Smooth muscle cell of bladder (primary cell): ENCODE measurements at places on chromosomes 11 and 22. TPM values are rescaled to one million over a fixed set of nuclear protein-coding genes. Genes with fewer than 3 reads are reported as not detected.

The DEPDC5 gene
- total RNA-seq: 7.0 and 9.1 TPM in 2 replicates

The VWCE gene
- 0.85 and 1.7 TPM in 2 replicates for total RNA-seq

The SLC15A3 gene
- 13.8 and 15.8 TPM in 2 replicates for total RNA-seq

The RFPL2 gene
- not detected in 2 replicates for total RNA-seq

The RRAS2 gene
- total RNA-seq: 53.0 and 57.8 TPM in 2 replicates

The RASL10A gene
- total RNA-seq: under 0.01 TPM in 1 of 2 replicates, not detected in the other

The RBM7 gene
- total RNA-seq: 66.6 and 78.1 TPM in 2 replicates

The C11orf42 gene
- total RNA-seq: not detected in 2 replicates

The PTGDR2 gene
- total RNA-seq: 0.28 TPM in 1 of 2 replicates, not detected in the other

The MYRF gene
- total RNA-seq: under 0.01 and 0.65 TPM in 2 replicates

The PANX3 gene
- total RNA-seq: not detected in 2 replicates

The FAM180B gene
- total RNA-seq: 0.09 TPM in 1 of 2 replicates, not detected in the other

The SYTL2 gene
- total RNA-seq: 29.2 and 33.4 TPM in 2 replicates

The IGSF9B gene
- total RNA-seq: 0.37 TPM in 1 of 2 replicates, not detected in the other

The FOLH1 gene
- total RNA-seq: 0.14 and 0.46 TPM in 2 replicates

The RAB38 gene
- 1.4 and 1.5 TPM in 2 replicates for total RNA-seq

The KRTAP5-1 gene
- not detected in 2 replicates for total RNA-seq

The SNX32 gene
- 0.65 and 1.3 TPM in 2 replicates for total RNA-seq

The UPB1 gene
- total RNA-seq: 0.18 TPM in 1 of 2 replicates, not detected in the other

The FXYD6 gene
- total RNA-seq: 0.37 TPM in 1 of 2 replicates, not detected in the other

The SLC16A8 gene
- total RNA-seq: 0.14 and 0.18 TPM in 2 replicates

The SLC22A24 gene
- total RNA-seq: not detected in 2 replicates
